ENCODE measurements at places on chromosomes 4 and X.

- DNase-seq: no peak
Measured at GRCh38 chrX:2767631-2768455, 16.0 kb downstream of the XG start.

DNA sequence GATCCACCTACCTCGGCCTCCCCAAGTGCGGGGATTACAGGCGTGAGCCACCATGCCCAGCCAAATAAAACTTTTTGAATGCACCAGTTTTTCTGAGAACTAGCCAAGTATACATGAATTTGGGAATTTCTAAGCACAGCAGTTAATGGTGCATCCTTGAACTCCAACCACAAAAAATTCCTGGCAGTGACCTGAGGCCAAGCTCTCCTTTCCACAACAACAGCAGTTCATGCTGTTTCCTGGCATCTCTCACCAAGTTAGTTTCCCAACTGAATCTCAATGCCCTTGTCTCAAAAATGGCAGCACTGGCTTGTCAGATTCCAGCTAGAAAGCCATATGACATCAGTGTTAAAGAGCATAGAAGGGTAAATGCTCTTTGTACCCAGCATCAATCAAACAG lies 15.9 kb upstream of the XKRX start:
- DNase-seq: no peak

GRCh38 chr4:79576429-79576753 lies 168.4 kb upstream of the GK2 start:
- DNase-seq: no peak

GRCh38 chrX:154351183-154352011 lies 23.0 kb downstream of the FLNA start:
- DNase-seq: no peak

DNA sequence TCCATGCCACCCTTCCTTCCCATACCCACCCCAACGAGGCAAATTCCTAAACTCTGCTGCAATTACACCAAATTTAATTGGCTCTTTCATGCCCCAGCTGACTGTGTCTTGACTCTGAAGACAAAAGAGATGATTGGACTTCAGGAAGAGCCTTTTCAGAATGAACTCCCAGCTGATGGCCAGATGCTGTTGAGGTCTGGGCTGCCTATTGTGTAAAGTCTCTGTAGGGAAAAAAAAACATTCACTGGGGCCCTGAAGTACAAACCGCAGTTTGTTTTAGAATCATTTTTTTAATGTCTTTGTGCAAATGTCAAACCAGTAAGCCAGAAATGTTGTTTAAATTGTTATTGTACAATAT lies 174.8 kb downstream of the HHIP start:
- no peak for DNase-seq

- no peak for DNase-seq
Measured at GRCh38 chr4:112257098-112257497, 25.5 kb downstream of the AP1AR start.

DNA sequence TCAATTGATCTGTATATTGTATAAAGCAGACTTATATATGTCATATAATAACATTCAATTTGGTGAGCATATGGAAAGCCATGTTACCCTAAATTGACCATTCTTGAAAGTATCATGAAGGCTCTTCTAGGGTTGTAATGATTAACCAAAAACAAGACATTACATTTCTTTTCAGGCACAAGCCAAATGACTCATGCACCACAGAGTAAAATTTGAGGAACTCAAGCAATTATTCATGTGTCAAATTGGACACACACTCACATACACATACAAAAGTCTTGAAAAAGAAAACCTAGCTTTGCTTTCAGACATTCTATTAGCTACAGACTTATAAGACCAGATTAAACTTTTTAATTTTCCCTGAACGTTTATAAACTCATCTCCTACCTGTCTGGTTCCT lies 146.5 kb upstream of the PCDH18 start:
- no peak for DNase-seq

- no peak for DNase-seq
Measured at GRCh38 chrX:39704590-39704989, 393.2 kb downstream of the BCOR start.

- DNase-seq: no peak
Measured at GRCh38 chrX:99909946-99910345, 500.1 kb downstream of the PCDH19 start.

DNA sequence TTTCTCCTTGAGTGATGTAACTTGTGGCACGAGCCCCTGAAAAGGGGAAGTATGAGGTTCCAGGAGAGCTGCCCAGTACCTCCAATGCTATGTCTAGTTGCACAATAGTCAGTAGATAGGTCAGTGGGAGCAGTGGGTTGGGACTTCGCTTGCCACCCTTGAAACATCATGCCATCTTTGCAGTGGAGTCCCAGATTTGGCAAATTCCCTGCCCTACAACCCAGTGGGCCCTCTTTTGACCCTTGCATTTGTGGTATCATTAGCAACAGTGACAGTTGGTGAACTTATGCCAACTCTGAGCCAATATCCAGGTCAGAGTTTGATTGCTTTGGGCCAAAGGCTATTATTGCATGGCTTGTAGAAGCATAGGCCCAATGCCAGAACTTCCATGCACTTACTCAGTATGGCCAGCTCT lies 12.3 kb downstream of the FHL1 start:
- no peak for DNase-seq

DNA sequence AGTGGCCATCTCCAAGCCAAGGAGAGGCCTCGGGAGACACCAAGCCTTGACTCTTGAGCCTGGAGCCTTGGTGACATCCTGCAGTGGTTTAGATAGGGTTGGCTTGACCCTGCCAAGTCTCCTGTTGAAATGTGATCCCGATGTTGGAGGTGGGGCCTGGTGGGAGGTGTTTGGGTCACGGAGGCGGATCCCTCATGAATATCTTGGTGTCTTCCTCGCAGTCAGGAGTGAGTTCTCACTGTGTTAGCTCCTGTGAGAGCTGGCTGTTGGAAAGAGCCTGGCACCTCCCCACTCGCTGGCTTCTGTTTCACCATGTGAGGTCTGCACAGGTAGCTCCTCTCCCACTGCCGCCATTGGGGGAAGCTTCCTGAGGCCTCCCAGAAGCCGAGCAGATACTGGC lies 38.8 kb downstream of the ADRA2C start:
- DNase-seq: no peak

DNA sequence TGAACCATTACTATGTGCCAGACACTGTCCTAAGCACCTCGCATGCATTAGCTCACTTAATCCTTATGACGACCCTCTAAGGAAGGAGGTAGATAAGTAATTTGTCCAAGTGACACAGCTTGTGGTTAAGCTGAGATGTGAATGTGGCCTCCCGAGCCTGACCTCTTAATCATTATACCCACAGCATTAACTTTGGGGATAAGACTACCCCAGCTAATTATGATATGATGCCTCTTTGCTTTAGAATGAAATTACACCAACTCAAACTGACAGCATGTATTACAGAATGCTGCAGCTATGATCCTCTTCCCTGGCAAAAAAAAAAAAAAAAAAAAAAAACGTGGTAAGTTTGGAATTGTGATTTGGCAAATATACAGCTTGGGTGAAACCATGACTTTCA lies 53.5 kb downstream of the APBB2 start:
- no peak for DNase-seq

DNA sequence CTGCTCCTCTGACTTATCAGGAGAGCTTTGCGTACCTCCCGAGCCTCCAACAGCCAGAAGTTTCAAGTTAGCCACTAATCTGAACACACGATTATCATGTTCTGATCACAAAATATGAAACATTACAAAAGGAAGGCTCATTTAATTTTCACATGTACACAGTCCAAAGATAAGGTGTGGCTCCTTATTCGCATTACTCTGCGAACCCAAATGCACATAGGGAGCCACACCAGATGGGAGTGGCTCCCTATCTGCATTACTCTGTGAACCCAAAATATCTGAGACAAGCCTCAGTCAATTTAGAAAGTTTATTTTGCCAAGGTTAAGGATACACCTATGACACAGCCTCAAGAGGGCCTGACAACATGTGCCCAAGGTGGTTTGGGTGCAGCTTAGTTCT lies 28.4 kb downstream of the TLR8 start:
- DNase-seq: no peak

DNA sequence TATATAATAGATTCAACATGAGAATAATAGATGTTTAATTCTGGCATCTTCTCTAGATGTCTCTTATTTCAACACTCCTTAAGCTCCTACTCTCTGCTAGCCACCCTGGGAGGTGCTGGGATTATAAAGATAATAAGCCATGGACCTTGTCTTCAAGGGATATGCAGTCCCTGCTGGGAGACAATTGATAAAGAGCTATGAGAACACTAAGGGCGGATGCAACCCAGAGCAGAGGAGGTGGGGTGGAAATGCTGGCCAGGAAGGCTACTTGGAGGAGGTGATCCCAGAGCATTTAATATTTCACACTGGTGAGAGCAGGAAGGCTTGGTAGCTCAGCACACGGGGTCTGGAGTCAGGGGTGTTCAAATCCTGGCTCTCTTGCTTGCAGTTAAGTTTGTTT lies 18.3 kb upstream of the PGRMC2 start:
- no peak for DNase-seq

GRCh38 chr4:140255467-140255866 lies 101.5 kb upstream of the MAML3 start:
- no peak for DNase-seq

DNA sequence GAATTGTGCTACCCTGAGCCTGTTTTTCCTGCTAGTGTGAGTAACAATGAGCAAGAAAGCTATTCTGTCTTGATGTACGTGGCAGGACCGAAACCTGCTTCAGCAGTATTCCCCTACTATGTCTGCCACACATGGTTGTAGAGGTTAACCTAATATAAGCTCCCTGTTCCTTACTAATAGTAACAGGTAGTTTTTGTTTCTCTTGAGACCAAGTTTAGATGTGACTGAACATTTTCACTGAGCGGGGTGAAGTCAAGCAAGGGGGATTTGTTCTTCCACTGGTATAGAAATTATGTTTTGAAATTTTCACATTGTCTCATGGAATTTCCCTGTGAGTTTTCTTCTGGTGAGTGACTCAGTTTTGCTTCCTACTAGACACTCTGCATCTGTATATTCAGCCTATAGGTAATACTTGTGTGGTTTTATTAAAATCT lies 37.3 kb downstream of the RRAGB start:
- no peak for DNase-seq

- peak; percentile 43 for DNase-seq
Measured at GRCh38 chr4:15003891-15004738, 1.8 kb downstream of the CPEB2 start.

GRCh38 chr4:185346975-185347601 lies 48.6 kb downstream of the LRP2BP start:
- DNase-seq: no peak

DNA sequence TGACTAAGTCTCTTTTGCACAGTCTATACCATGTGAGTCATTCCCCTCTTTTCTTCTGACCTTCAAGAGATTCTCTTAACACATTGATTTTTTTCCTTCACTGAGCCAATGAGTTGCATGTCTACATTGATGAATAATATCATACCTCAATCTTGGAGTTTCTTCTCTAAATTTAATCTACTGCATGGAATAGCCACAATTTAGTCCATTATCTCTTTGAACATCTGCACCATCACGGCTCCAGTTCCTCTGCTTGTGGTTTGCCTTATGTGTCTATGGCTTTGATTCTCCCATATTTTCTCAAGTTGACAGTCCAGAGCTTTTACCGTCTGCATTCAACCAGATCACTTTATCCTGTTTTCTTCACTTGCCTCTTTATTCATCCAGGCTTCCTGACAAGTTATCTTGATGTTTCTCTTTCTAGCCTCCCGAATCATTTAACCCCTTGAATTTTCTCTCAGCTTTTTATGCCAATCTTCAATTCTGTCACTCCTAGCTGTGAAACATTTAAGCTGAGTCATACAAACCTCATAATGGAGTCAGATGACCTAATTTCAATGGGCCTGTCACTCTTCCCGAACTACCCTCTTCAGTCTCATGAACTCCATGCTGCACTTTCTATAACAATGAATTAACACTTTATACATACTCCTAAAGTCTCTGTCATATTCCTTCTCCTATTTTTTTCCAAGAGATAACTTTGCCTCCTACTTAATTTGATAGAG lies 222.3 kb downstream of the CPE start:
- no peak for DNase-seq

DNA sequence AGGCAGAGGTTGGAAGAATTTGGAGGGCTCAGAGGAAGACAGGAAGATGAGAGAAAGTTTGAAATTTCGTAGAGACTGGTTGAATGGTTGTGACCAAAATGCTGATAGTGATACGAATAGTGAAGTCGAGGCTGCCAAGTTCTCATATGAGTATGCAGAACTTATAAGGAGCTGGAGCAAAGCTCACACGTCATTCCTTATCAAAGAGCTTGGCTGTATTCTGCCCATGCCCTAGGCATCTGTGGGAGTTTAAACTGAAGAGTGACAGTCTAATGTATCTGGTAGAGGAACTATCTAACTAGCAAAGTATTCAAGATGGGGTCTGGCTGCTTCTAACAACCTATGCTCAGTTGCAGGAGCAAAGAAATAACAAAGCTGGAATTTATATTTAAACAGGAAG lies 102.1 kb downstream of the PCDH18 start:
- DNase-seq: no peak

DNA sequence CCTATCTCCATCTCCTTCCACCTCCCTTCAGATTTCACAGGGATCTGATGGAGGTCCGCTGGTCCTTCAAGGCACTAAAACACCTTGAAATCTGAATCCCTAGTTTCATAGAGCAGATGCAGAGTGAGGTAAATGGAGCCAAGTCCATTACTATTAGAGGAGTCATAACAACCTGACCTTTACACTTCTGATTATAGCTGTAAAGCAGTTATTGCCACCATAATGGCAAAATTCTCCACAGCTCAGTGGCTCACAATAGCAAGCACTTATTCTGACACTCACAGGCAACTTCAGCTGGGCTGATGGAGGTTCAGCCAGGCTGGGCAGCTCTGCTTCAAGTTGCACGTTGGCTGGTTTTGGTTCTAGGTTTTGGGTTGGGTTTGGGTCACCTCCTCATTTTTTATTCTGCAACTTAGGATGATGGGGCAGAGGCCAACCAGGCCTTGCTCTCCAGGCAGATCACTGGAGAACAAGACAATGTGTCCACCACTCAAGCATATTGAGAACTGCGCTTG lies 51.4 kb upstream of the LRAT start:
- DNase-seq: no peak

GRCh38 chr4:110780538-110780937 lies 157.7 kb upstream of the PITX2 start:
- DNase-seq: no peak

GRCh38 chr4:26048378-26048882 lies 134.4 kb downstream of the SMIM20 start:
- DNase-seq: no peak

- DNase-seq: no peak
Measured at GRCh38 chrX:48498374-48498809, 10.4 kb upstream of the PORCN start.

GRCh38 chrX:71910643-71910985 lies at the start of gene NHSL2:
Gene NHSL2 (plus strand): TSS chrX:71910845.
- DNase-seq: peak; percentile 2

GRCh38 chrX:29653721-29654120 lies 561.6 kb upstream of the MAGEB2 start:
- DNase-seq: no peak

- peak; percentile 63 for DNase-seq
Measured at GRCh38 chrX:53093748-53094581, at the start of gene KANTR. Gene KANTR (plus strand): TSS chrX:53094142. CDS start chrX:53124273, 30,131 bp downstream.
